ENCODE measurements at places on chromosomes 6 and 20.

DNA sequence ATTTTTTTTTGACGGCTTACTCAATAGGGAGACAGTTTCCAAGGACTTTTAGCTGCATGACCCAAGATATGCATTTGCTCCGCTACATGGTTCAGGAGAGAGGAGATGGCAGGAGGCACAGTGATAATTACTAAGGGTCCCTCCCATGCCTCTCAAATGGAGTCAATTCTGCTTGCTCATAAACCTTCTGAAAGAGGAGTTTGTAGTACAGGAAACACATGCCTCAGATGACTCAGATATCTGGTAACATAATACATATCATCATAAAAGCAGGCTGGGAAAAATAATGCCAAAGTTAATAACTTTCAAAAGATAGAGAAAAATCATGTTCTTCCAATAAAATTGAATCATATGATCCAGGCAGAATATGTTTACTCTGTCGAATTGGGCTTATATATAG, 97.6 kb upstream of the DEFB112 start:
- no peak for DNase-seq

- no peak for DNase-seq
Measured at GRCh38 chr6:152267967-152268845, 369.0 kb downstream of the SYNE1 start.

DNA sequence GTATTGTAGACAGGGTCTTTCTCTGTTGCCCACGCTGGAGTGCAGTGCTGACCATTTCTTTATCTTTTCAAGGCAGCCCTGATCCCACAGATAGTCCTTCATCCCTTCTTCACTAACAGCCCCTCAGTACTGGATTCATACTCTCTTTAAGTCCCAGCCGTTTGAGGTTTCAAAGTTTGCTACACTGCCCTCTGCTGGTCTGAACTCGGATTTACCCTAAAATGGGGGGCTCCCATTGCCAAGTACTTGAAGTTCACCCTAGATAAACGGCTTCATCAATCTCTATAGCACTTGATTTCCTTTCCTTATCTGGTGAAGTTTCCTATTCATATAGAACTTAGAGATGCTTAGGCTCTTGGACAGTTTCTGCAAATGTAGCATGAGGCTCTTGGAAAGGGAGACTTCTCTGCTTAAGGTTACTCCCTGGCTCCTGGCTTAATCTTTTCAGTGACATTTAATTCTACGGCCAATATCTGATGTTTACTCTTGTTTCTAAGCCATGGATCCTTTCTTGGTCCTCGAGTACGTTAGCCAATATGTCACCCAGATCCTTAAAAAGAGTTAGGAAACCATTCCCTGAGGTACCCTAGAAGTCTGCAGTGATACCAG, 21.4 kb upstream of the PREP start:
- no peak for DNase-seq

DNA sequence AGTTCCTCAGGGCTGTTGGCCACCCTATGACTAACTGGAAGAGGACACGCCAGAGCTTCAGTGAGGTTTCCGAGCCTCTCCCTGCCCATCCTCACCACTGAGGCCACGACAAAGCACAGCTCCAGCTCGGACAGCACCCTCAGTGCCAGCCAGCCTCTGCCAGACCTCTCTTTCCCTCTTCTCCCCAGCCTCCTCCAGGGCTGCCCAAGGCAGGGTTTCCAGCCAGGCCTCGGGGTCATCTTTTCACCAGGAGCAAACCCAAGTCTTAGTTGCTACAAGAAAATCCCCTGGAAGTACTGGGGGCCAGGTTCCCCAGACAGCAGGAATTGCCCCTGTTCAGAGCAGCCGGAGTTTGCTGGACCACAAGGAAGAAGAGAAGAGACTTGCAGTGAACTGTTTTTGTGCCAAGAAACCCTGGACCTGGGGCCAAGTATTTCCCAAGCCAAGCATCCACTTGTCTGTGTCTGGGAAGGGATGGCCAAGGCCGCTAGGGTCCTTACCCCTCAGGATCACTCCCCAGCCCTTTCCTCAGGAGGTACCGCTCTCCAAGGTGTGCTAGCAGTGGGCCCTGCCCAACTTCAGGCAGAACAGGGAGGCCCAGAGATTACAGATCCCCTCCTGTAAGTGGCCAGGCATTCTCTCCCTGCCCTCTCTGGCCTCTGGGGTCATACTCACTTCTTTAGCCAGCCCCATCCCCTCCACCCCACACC, 41.6 kb downstream of the PLAGL2 start:
- no peak for DNase-seq

DNA sequence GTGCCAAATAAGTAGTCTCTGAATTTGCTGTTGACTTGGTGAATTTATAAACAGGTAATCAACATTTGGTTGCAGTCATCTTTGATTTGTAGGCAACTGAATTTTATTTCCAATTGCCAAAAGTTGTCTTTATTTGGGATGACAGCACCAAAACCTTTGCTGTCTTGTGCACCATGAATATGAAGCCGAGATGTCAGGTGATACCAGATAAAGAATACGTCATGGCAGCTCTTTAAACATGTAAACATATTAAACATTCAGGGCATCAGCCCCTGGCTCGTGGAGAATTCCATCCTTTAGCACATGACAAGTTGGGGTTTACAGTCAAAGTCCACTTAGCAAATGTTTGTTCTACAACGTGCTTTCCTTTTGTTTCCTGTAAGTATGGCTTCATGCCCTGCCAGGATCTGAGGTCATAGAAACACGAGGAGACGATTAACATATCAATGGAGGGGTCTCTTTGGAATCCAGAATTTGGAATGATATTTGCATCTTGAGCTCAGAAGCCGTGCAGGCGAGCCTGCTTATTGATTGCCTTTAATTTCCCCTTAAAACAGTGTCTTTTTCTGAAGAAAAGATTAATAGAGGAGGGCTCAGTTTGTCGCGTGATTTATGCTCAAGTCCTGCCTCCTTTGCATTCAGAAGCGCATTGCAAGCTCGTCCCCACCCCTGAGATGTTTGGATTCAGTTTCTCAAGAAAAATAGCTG, 170.2 kb upstream of the ZNF217 start:
- DNase-seq = no peak

- no peak for DNase-seq
Measured at GRCh38 chr20:61173267-61173666, 78.8 kb upstream of the CDH4 start.

All from HL-60 (cell line).